ENCODE measurements at places on chromosomes 7 and 10.

DNA sequence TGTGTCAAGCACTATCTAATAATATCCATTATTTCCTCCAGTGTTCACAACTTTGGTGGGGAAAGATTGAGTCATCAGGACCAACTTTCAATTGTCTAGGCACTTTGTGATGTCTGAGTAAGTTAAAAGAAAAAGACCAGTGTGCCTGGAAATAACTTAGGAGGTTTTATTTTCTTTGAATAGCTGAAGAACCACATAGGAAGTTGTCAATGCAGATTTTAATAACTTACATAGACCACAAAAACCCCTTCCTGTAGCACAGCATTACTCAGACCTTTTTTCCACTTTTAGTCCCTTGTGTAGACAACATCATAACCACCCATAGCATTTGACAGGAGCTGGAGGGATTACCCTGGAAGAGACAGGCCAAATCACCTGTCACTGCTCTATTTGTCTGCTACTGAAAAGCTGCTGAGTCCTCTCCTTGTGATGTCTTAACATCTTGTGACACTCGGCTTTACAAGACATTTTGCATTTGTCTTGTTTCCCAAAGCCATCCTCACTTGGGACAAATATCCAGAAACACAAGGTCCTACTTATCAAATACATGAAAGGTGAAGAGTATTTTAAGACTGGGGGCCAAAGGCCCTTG, 241.5 kb upstream of the PTER start:
- DNase-seq = no peak

DNA sequence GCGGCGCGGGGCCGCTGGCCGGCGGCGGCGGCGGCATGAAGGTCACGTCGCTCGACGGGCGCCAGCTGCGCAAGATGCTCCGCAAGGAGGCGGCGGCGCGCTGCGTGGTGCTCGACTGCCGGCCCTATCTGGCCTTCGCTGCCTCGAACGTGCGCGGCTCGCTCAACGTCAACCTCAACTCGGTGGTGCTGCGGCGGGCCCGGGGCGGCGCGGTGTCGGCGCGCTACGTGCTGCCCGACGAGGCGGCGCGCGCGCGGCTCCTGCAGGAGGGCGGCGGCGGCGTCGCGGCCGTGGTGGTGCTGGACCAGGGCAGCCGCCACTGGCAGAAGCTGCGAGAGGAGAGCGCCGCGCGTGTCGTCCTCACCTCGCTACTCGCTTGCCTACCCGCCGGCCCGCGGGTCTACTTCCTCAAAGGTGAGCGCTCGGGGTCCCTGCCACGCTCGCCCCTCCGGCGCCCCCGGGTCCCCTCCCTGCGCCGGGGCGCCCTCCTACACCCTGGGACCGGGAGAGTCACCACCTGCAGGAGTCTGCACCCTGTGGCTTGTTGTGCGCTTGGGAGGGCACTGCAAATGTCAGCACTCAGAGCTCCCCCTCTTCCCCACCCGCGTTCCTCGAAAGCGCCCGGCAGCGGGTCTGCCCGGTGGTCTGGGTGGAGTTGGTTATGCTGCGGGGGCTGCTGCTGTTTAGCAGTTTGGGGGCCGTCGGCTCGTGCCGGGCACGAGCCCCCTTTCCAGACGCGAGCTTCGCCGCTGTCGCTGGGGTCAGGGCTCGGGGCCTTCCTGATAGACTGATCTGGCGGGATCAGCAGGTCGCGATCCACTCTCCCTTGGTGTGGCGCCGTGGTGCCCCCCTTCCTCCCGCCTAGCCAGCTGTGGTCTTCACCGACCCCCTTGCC, 627 bp downstream of the DUSP5 start:
- DNase-seq = no peak

DNA sequence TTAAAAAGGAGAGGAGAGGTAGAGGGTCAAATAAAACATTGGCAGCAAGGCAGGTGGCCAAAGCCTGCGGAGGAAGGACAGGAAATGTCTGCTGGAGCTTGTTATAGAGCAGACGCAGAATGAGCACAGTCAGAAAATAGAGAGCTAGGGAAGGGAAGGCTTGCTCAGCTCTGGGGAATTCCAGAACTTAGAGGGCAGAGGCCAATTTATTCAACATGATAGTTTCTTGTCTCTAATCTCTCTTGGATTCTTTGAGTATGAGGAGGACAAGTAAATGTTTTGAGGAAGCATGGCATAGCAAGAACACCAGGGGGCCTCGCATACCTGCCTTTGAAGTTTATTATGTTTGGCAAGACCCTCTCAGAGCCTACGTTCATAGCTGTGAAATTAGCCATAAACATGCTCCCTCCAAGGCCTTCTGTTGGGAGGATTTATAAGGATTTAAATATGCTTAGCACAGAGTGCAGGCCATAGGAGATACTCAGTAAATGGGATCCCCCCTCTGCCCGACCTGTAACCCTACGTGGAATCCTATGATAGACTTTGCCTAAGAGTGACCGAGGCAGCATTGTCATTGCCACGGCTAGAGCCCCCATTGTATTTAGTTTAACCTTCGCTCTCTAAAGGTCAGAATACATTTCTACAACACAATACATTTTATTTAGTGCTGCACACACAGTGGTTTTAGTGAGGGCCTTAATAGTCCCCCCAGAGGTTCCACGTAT, 293.9 kb downstream of the CCDC3 start:
- no peak for DNase-seq

- no peak for DNase-seq
Observed at GRCh38 chr7:91720260-91720937, 160.1 kb downstream of the MTERF1 start.

GRCh38 chr10:4316161-4316810, 509.7 kb upstream of the AKR1E2 start:
- DNase-seq = no peak

DNA sequence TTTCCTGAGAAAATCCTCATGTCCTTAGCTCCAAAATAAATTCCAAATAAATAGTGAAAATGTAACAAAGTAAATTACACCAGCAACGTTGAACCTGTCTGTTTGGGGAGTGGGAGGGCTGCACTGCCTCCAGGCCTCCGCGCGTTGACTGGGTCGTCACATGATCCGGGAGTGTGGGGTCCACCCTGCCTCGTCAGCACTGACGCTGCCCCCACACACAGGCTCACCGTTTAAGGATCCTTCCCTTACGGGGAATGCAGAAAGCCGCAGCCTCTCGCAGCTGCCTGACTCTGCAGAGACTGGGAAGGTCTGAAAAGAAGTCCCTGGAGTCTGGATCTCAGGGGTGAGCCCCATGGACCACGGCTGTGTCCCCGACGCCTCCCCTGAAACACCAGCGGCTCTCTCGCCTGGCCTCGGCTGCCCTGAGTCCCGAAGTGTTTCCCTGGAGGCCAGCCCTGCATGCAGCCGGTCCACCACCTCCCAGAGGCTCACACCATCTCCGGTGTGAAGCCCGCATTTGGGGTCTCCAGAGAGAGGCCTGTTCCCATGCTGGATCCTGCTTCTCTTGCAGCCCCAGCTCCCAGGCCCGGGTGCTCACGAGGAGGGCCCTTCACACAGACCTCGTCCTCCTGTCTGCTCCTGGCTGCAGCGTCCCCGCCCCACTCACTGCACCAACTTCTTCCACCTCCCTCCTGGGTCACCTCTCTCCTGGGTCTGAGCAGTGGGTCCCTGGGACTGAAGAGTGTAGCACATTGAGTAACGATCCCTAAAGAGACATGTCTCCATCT, 49.5 kb upstream of the ADGRA1 start:
- no peak for DNase-seq

DNA sequence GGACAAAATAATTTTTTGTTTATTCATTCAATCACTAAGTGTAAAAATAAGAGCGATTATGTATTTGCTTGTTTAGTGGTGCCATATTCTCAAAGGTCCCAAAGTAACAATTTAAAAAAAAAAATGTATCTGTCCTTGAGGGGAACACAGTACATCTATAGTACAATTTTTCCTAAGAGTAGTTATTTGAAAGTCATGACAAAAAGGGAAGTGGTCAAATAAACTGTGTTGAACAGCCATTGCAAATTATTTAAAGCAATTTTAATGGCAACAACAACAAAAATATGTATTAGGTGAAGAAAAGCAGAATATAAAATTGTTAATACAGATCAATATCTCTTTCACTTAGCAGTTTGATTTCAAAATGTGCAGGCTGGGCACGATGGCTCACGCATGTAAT, 943.5 kb downstream of the CNTNAP2 start:
- DNase-seq = no peak

DNA sequence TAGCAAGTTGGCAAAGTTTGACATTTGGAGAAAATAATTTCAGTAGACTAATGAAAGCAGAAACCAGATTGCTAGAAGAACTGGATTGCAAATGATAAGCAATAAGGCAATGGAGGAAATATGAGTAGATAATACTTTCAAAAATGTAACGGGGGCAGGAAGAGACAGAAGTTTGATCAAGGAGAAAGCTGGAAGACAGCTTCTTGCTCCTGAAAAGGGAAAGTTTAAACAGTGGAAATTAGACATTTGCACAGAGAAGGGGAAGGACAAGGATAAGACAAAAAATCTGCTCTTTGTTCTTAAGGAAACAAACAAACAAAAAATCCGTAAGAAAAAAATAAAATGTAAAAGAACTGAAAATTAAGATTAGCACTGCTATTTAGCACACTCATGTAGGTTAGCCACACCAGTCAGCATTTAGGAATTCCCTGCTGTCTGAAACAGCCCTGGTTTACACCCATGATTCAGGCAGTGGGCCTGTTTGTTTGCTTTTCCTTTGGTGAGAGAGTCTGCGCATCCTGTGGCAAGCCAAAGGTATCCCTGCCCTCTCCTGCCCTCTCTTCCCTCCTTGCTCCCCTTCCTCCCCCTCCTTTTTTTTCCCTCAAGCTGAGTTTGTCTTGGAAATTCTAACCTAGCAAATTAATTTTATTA, 104.3 kb upstream of the CAV2 start:
- DNase-seq = no peak

DNA sequence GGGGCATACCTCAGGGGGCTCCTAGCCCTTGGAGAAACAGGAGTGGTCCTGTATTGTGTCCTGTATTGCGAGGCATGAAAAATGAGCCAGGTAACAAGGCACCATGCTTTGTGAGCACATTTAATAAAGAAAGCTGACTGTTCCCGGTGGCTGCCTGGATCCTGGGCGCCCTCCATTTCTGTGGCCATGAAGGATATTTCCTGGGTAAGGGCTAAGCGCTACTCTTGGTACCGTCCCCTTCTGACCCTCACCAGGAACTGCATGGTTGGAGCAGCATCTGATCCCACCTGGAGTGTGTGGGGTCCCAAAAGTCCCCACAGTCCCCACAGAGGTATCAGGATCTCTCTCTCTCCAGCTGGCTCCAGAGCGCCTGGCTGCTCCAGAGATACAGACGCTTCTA, 139.5 kb downstream of the MAPK8 start:
- DNase-seq = no peak

All from NCI-H1436 treated with DMSO at 0.1 percent for 48 hours (cell line).